ENCODE measurements at places on chromosomes 1 and 21.

GRCh38 chr1:158037866-158038359 lies 44.5 kb downstream of the KIRREL1 start:
- DNase-seq: peak; percentile 46

GRCh38 chr1:53902235-53903138 lies 8.5 kb downstream of the DIO1 start:
- DNase-seq: no peak

DNA sequence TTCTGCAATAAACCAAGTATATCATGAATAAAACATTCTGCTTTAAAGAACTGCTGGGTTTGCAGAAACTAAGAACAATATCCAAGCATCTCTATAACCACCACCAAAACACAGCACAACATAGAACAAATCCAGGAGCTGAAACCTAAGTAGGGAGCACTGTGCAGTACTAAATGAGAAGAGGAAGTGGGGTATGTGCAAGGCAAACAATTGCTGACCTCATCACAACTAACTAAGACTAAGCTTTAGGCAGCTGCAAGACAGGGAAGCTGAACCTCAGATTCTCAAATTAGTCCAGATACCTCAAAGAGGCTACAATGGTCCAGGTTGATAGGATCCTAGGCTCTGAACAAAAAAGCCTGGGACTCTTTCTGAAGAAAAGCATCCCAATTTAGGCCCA lies 172.6 kb downstream of the SLC44A5 start:
- no peak for DNase-seq

GRCh38 chr1:36128126-36128904 lies 3.3 kb upstream of the COL8A2 start:
- DNase-seq: no peak

- no peak for DNase-seq
These were observed 44.6 kb upstream of the MYBPHL start for GRCh38 chr1:109351457-109351856.

GRCh38 chr1:245656189-245656717 lies 501.5 kb downstream of the KIF26B start:
- no peak for DNase-seq

DNA sequence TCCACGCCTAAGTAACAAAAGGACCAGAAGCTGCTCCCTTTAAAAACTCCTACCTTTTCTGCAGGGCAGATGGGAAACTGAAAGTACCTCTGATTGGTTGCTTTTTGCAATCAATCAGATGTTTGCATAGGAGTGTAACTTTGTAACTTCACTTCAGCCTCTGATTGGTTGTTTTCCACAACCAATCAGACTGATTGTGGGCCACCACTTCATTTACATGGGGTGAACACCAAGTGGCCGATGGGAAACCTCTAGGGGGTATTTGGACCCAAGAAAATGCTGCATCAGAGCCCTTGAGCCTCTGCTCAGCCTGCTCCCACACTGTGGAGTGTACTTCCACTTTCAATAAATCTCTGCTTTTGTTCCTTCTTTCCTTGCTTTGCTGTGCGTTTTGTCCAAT lies 32.8 kb upstream of the CD1D start:
- DNase-seq: no peak

- no peak for DNase-seq
These were observed 370.6 kb downstream of the PTPRC start for GRCh38 chr1:199009447-199009846.

DNA sequence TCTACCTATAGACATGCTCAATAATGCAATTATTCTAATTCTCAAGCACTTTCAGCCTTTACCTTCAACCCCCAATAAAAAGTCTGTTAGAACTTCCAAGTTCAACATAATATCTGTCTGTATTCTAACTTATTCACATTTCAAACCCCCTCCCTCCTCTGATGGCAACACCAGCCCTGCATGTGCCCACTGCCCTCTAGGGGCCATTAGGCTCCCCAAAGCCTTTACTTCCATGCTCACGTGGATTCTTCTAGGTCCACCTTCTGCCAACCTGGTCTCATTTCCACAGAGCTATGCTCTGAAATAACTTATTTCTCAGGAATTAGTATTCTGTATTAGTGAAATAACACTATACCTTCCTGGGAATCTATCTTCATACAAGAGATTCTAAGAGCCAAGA lies 22.2 kb upstream of the KPRP start:
- DNase-seq: no peak

- no peak for DNase-seq
These were observed 124.6 kb downstream of the BACH1 start for GRCh38 chr21:29423099-29423870.

DNA sequence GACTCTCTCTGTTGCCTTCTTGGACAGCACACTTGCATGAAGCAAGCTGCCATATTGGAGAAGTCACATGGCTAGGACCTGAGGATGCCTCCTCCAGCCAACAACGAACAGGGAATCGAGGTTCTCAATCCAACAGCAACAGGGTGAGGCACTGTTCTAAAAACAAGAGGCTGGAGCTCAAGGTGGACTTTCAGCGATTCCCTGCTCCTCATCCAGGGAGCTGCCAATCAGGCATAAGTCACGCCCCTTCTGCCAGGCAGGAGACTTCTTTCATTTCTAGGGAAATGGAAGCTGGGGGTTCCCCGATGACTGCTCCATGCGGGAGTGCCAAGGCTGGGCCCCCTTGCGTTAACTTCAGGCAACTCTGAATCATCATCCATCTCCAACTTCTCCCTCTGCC lies 22.7 kb upstream of the IFNAR1 start:
- DNase-seq: no peak

- no peak for DNase-seq
These were observed 532 bp upstream of the FAM177B start for GRCh38 chr1:222736470-222736869.

GRCh38 chr21:45067462-45068285 lies 6.7 kb upstream of the ADARB1 start:
- DNase-seq: no peak

- DNase-seq: no peak
These were observed 45.6 kb downstream of the RHBG start for GRCh38 chr1:156414461-156415064.

GRCh38 chr1:96568639-96569038 lies 152.9 kb upstream of the PTBP2 start:
- DNase-seq: no peak

DNA sequence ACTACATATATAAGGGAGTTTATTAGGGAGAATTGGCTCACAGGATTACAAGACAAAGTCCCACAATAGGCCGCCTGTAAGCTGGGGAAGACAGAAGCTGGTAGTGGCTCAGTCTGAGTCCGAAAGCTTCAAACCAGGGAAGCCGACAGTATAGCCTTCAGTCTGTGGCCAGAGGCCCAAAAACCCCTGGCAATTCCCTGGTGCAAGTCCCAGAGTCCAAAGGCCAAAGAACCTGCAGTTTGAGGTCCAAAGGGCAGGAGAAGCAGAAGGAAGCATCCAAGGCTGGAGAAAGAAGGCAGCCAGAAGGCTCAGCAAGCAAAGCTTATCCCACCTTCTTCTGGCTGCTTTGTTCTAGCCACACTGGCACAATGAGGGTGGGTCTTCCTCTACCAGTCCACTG lies 13.9 kb downstream of the TTLL7 start:
- no peak for DNase-seq

DNA sequence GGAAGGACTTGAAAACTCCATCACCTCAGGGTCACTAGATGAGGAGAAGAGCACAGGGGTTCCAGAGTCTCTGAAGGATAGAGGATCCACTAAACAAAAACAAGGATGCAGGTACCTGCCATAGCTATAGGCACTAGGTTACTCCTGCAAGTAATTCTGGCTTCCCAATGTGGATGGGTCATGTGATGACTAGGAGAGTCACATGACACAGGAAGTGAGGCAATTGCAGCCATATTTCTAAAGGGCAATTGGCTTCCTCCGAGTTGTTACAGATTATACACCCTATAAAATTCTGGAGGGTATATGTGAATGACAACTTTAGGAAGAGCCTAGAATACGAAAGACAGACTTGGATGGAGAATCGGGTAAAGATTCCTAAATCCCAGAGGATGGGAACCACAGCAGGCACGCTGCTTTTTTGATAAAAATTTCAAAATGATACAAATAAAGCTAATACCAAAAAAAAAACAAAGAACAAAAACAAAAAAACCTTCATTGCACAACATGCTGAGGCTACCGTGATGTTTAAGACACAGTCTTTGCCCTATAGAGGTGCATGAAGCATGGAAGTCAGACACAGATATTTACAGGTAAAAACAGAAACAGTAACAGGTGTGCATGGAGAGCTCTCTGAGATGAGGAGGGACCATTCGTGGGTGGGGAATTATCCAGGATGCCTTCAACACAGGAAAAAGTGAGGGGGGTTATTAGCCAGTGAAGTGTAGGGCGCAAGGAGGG lies 10.5 kb downstream of the MTX1 start:
- peak; percentile 55 for DNase-seq

- no peak for DNase-seq
These were observed 15.6 kb downstream of the FCGR2B start for GRCh38 chr1:161678500-161678899.

- no peak for DNase-seq
These were observed 3.1 kb upstream of the CD2 start for GRCh38 chr1:116751146-116751545.

- DNase-seq: no peak
These were observed 148.8 kb downstream of the SIPA1L2 start for GRCh38 chr1:232481091-232481490.

- DNase-seq: no peak
These were observed 9.5 kb upstream of the IRF6 start for GRCh38 chr1:209815490-209815889.

DNA sequence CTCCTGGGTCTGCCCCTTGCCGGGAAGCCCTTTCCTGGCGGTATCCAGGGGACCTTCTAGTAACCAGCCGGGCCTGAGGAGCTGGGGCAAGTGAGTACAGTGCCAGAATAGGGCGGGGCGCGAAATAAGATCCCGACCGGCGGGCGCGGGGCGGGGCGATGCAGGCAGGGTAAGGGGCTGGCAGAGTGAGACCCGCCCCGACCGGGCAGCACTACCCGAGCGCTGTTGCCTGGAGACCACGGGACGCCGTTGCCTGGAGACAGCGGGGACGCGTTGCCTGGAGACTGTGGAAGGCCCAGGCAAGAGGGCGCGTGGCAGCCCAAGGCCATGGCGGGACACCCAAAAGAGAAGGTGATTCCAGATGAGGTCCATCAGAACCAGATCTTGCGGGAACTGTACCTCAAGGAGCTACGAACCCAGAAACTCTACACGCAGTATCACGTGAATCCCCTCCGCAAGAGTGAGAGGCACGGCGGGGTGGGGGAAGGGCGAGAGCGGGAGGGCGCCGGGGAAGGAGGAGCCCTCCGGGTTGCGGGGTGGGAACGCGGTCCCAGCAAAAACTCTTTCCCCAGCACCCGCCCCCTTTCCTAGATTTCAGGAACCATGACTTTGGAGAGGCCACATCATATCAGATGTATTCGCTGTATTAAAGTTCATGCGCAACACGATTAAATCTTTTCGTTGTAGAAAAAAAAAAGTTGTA lies 24.3 kb downstream of the EBNA1BP2 start:
- peak; percentile 73 for DNase-seq

DNA sequence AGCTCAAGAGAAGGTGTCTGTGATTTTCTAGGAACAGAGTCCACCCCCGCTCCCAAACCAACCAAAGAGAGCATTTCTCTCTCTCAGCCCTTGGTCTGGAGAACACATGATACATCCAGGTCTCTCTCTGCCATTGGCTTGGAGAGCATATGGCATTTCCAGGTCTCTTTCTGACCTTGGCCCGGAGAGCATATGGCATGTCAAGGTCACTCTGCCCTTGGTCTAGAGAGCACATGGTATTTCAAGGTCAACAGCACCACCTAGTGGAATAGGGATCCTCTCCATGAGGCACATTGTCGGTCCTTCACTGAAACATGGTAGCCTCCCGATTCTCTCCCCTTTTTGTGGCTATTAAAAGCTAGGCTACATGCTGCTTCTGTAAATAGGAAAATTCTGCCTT lies 437.7 kb upstream of the OLFM3 start:
- DNase-seq: no peak
